CD14-positive monocyte (primary cell): ENCODE measurements at places on chromosomes 7 and 10. TPM values are rescaled to one million over a fixed set of nuclear protein-coding genes. Genes with fewer than 3 reads are reported as not detected.
A peak's percentile ranks its signal among the peaks of the same experiment; 100 is the strongest.

DNA sequence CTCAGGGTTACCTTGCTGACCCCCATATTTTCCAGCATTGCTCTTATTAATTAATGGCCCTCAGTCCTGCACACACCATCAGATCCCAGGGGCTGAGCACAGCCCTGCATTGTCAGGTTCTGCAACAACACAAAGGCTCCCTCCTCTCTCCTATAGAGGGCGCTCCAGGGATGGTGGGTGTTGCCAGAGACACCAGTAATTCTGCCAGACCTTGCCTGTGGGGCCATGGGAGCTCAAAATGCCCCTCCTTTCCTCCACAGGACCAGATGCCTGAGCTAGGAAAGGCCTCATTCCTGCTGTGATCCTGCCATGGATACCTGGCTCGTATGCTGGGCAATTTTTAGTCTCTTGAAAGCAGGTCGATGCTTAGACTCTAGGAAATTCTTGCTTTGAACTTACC lies 42.8 kb upstream of the PRSS58 start:
- H3K4me1 ChIP-seq = peaks cover 12% of the 10 kb centered on the region
- H3K27me3 ChIP-seq = no peaks in the 10 kb centered on the region
- no peak overlapping the region for H3K4me3 ChIP-seq
- no peak for DNase-seq
- H3K27ac ChIP-seq = no peak overlapping the region
- H3K36me3 ChIP-seq = no peaks in the 10 kb centered on the region

The LOXL4 gene
- polyA plus RNA-seq = 0.03 TPM in 1 of 2 replicates, not detected in the other

DNA sequence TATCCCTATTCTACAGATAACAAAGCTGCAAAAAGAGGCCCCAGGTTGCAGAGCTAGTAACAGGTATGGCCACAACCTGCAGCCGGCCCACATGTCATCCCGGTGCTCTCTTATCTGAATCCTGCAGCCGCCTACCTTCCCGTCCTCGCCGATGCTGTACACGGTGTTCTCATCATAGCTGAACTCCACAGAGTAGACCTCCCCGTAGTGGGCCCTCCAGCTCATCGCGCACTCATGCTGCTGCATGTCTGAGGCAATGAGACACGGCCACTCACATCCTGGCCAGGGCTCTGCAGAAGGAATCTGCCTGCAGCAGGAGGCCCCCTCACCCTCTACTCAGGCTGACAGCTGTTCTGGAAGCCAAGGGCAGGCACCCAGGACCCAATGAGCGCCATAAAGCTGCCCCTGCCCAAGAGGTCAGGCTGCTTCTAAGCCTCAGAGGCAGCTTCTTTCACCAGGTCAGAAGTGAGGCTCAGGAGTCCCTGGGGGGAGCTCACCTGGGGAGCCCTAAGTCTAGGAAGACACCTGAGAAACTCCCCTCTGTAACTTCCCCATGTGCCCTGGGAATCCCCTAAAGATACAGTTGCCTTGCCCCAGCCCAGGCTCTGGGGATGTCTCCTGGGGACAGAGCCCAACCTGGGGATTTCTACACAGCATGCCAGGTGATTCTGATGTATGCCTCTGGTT lies 17.9 kb upstream of the CYREN start:
- DNase-seq = no peak
- H3K27me3 ChIP-seq = no peaks in the 10 kb centered on the region
- H3K36me3 ChIP-seq = peaks cover 100% of the 10 kb centered on the region
- no peak overlapping the region for H3K27ac ChIP-seq
- no peaks in the 10 kb centered on the region for H3K4me1 ChIP-seq

DNA sequence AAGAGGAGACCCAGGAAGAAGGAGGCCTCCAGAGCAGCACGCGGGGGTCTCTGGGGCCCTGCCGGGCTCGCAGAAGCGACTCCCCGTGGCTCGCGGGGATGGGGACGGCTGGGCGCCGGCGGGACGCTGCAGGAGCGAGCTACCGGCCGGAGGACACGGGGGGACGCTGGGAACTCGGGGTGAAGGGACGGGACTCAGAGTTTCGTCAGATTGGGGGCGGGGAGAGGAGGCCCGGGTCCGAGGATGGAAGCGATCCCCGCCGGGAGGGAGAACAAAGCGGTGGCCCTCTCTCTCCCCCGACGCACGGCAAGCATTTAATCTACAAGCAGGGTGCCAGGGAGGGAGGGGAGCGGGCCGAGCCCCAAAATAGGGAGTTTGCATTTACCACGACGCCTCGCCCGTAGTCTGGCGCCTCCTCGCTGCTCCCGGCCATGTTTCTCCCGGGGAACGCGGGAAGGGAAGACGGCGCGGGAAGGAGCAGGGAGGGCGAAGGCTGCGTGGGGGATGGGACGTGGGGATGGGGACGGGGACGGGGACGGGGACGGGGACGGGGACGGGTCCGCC lies at the start of gene PRTFDC1:
PRTFDC1 (minus strand) TSS at position 464 of the 564 bp plus-strand sequence; CDS start at position 433, 31 bp downstream.
- DNase-seq = no peak
- peaks cover 15% of the 10 kb centered on the region for H3K4me1 ChIP-seq
- no peak within 1 kb of the TSS for H3K27ac ChIP-seq
- H3K36me3 ChIP-seq = no peaks in the 10 kb centered on the region
- H3K4me3 ChIP-seq = peak within 1 kb of the TSS; percentile 75
- peaks cover 21% of the 10 kb centered on the region for H3K27me3 ChIP-seq

GRCh38 chr7:43648473-43649406 lies 65.8 kb downstream of the STK17A start:
- H3K4me1 ChIP-seq = peaks cover 47% of the 10 kb centered on the region
- peak; percentile 11 for DNase-seq
- peaks cover 26% of the 10 kb centered on the region for H3K36me3 ChIP-seq
- H3K27me3 ChIP-seq = no peaks in the 10 kb centered on the region
- H3K27ac ChIP-seq = no peak overlapping the region

DNA sequence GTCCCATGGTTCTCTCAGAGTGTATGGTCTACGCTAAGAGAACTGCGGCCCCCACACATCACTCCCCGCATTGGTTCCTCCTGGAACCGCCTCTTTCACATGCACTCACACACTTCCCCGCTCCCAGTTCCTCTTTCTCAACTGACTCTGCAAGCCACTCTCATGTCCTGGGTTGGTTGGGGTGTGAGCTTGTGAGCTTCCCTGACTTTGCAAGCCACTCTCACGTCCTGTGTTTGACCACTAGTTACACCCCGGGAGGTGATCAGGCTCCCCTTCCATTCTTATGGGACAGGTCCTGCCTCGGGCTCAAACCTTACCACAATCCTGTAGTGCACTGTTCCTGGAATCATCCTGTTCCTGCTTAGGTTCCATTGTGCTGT lies 105.0 kb downstream of the TRIM24 start:
- peak; percentile 36 for DNase-seq
- H3K36me3 ChIP-seq = peaks cover 75% of the 10 kb centered on the region
- H3K4me3 ChIP-seq = no peak overlapping the region
- no peaks in the 10 kb centered on the region for H3K27me3 ChIP-seq

The FGFBP3 gene
- polyA plus RNA-seq = 0.30 TPM

DNA sequence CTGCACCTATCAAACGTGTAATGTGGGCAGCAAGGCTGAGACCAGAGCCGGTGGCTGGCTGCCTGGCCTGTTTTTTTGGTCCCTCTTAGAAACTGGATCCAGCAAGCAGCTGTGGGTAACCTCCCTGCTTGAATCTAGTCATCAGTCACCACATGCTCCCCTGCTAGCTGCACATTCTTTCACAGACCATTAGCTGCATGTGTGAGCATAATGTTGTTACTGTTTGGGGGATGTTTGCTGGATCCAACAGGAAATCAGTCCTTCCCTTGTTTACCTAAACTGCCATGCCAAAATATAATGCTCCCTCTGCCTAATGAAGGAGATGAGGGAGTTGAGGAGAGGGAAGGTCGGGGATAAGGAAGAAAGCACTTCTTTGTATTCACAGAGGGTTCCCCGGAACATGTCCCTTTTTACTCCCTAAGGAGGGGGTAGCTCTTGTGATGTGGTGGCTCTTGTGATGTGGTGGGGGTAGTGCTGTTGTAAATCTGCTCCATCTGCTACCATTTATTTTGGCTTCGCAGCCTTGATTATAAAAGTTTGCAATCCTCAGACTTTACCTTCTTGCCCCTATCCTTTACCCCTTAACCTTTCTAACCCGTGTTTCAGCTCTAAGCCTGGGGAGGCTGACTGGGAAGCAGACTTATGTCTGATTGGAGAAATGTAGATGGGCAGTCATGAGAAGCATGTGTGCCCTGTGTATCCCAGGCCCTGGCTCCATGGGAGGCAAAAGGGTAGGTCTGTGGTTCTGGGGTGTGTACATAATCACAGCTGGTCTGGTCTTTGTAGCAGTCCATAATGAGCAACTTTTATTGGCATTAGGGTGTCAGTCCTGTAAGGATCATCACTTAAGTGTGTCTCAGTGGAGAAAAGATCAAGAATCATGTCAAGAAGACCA lies 20.8 kb downstream of the LOXL4 start:
- H3K27me3 ChIP-seq = no peaks in the 10 kb centered on the region
- H3K4me1 ChIP-seq = no peaks in the 10 kb centered on the region

DNA sequence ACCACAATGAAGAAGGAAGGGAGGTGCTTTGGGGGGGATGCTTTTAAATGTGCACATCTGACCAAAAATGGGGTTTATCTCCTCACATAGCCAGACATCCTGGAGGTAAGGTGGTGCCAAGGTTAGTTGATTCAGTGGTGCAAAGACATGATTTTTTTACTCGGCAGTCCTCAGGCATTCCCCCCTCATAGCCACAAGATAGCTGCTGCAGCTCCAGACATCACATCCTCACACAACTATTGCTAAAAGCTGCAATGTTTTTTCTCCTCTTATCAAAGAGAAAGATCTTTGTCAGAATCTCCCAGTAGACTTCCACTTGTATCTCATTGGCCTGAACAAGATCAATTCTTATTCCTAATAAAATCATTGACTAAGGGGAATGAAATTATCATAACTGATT lies 141.3 kb upstream of the ZNF438 start:
- no peaks in the 10 kb centered on the region for H3K27me3 ChIP-seq
- no peak overlapping the region for H3K4me3 ChIP-seq
- H3K4me1 ChIP-seq = no peaks in the 10 kb centered on the region
- no peak overlapping the region for H3K27ac ChIP-seq

GRCh38 chr7:11552676-11553296 lies 279.2 kb downstream of the THSD7A start:
- H3K36me3 ChIP-seq = no peaks in the 10 kb centered on the region
- no peaks in the 10 kb centered on the region for H3K4me1 ChIP-seq
- no peak overlapping the region for H3K4me3 ChIP-seq
- no peak overlapping the region for H3K27ac ChIP-seq
- DNase-seq = no peak

DNA sequence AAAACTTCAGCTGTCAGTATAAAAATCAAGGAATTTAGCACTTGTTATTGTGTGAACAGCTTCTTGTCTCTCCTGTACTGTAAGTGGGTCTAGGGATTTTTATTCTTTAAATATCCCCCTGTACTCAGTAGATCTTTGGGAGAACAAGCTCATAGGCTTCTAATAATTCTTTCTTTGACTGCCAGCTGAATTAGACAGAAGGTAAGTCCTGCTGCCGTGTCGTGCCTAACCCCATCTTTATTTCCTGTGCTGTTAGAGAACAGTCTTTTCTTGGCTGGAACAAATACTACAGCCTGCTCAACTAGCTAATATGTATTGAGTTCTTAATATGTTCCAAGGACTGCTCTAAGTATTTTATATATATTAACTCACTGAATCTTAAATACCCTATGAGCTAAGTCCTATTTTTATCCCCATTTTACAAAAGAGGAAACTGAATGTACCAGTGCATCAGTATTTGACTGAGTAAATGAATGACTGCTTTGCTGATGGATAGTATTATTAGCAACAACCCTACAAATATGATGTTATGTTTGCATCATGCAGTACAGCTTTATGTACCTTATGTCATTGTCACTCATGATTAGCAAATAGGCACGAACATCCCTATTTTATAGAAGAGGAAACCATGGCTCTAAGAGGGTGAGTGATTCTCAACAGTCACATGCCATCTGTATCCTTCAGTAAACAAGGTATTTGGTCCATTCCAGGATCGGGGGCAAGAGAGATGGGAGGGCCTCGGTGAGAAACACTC lies 5.5 kb upstream of the DUSP5 start:
- peaks cover 2% of the 10 kb centered on the region for H3K27me3 ChIP-seq
- H3K27ac ChIP-seq = no peak overlapping the region
- DNase-seq = peak; percentile 81

DNA sequence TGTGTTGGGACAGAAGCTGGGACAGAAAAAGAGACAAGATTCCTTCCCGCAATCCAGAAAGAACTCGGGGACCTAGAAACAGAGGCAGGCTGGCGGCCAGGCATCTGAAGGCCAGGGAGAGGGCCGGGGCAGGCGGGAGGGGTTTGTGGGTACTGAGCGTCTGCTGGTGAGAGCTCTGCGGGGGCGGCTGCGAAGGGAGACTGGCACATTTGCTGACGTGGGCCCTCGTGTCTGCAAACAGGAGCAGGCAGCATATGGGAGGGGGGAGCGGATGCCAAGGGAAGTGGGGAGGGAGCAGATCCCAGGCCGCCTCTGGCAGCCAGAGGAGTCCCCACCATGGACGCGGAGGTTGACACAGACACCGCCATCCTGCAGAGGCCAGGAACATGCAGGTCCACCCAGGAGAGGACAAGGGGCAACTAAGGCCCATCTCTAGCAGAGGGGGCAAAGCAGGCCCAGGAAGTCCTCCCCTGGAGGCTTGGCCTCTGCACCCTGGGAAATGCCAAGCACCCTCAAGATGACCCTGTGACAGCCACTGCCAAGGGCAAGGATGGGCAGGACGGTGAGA lies 32.2 kb downstream of the KCNH2 start:
- H3K27me3 ChIP-seq = no peaks in the 10 kb centered on the region
- H3K36me3 ChIP-seq = no peaks in the 10 kb centered on the region
- no peak overlapping the region for H3K4me3 ChIP-seq
- H3K27ac ChIP-seq = no peak overlapping the region
- H3K4me1 ChIP-seq = peaks cover 4% of the 10 kb centered on the region
- no peak for DNase-seq

- no peak for DNase-seq
- no peaks in the 10 kb centered on the region for H3K36me3 ChIP-seq
- no peaks in the 10 kb centered on the region for H3K4me1 ChIP-seq
- no peak overlapping the region for H3K4me3 ChIP-seq
- no peak overlapping the region for H3K27ac ChIP-seq
Observed at GRCh38 chr10:51759896-51760534, 60.6 kb upstream of the CSTF2T start.

The SLC26A4 gene
- 0.10 TPM for polyA plus RNA-seq

The HOXA11 gene
- polyA plus RNA-seq = not detected

GRCh38 chr10:119630300-119630699 lies 20.9 kb upstream of the BAG3 start:
- H3K27ac ChIP-seq = no peak overlapping the region
- peaks cover 4% of the 10 kb centered on the region for H3K4me1 ChIP-seq

The TFEC gene
- 13.3 TPM for polyA plus RNA-seq

- H3K4me1 ChIP-seq = peaks cover 16% of the 10 kb centered on the region
- no peak overlapping the region for H3K27ac ChIP-seq
- DNase-seq = no peak
- H3K4me3 ChIP-seq = no peak overlapping the region
Observed at GRCh38 chr7:7264306-7265040, 82.1 kb downstream of the C1GALT1 start.

The TMEM236 gene
- not detected for polyA plus RNA-seq
